ENCODE measurements at places on chromosomes 3 and 15.

DNA sequence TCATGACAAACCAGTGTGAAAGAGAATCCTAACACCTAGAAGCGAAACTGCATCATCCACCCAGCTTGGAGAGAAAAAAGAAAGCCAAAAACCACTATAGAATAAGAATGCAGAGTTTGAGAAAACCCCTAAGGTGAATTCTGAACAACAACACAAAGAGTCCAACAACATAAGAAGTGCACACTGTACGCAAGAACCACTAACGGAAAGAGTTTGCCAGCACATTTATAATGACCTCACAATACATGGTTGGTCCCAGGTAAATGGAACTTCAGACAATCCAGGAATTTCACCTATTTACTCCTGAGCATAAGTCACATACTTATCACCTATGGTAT, 128.3 kb upstream of the BHLHE40 start:
- no peak for DNase-seq

DNA sequence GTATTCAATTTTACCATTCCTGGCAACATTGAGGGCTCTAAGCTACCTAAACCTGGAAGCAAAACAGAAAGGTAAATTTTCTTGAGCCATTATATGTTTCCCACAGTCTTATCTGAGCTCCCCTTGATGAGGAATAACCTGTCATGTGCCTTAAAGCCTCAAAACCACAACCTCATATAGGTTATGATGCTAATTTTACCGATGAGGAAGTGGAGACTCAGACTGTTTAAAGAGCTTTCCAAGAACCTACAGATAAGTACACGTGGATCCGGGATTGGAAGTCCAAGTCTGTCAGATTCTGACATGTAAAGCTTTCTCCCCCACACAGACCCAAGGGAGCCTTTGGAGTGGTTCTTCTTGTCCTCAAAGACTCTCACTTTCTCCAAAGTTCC, 140.5 kb downstream of the SEMA6D start:
- DNase-seq: no peak

DNA sequence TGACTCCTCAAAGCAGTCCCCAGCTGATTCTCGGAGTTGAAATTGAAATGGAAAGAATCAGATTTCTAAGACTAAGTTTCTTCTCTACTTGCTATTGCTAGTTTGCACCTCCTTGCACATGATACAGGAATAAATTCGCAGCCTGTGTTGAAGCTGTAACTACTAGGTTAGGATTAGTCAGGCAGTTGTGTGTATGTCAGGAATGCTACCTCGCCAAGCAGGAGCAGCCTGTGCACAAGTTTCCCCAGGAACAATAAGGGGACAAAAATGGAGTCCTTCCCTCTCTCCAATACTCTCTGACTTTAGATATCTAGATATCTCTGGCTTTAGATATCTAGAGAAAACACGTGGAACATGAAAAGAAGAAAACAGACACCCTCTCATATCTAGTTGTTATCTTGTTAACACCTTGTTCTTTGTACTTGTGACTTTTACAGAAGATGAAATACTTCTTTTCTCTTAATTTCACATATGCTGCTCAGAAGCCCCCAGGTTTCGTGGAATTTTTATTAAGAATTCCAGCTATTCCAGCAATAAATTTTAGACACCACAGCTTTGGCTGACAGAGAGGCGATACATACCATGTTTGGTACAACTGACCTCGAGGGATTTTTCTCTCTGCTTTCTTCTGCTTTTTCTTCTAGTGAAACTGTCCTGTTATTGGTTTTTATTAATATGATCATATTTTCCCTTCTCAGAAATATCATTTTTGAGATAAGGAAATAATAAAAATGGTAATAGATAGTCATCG, 56.1 kb upstream of the CMSS1 start:
- DNase-seq: no peak

DNA sequence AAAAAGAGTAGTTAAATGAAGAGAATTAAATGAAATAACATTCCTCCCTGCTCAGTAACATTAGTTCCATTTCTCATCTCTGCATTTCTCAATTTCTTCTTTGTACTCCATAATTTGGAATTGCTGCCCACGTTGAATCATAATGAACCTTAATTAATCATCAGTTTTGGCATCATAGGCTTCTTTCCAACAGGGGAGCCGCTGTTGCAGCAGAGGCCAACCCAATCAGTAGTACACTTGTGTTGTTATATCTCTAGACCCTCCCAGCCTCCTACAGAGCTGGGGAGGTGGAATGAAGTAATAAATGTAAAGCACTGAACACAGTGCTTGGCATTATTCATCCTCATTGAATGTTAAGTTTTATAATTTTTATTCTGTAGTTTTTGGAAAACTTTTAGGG, 240.7 kb downstream of the CHST2 start:
- no peak for DNase-seq

DNA sequence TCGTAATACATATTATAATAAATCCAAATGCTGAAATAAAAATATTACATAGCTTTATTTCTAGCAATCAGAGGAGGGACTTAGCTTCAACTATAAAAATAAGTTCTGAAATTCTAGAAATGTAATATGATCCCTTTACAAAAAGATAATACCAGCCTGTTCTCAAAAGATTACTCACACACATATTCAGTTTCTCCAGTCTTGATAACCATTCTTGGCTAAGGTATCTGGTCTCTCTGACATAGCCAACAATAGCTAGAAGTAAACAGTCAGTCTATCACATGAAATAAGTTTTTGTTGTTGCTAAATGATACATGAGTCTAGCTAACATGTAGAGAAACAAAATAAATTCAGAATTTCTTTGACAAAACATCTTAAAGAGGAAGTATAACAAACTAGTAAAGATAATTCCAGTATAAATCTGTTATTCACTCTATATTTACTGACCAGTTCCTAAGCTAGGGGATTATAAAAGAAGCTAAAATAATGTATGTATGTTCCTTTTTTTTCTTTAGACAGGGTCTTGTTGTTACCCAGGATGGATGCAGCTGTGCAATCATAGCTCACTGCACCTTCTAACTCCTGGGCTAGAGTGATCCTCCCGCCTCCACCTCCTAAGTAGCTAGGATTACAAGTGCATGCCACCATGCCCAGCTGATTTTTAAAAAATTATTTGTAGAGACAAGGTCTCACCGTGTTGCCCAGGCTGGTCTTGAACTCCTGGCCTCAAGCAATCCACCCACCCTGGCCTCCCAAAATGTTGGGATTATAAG, 170.6 kb downstream of the TBL1XR1 start:
- DNase-seq: no peak

DNA sequence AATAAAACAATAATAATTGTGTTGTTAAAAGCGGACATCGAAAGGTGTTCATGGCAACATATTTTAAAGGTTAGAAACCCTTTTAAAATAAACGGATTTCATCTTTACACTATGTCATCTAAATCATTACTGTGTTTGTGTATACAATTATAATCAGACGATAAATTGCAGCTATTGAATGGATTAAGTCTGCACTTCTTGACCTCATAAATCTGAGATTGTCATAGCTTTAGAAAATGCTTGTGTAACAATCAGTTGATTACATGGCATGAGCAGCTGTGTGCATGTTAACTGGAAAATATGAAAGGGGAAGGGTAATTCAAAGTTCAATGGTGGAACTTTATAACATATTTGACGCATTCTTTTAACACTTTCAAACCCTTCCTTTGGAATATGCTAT, 152.4 kb upstream of the MDFIC2 start:
- DNase-seq: no peak

- DNase-seq: no peak
Measured at GRCh38 chr3:72768481-72768880, 79.8 kb downstream of the SHQ1 start.

DNA sequence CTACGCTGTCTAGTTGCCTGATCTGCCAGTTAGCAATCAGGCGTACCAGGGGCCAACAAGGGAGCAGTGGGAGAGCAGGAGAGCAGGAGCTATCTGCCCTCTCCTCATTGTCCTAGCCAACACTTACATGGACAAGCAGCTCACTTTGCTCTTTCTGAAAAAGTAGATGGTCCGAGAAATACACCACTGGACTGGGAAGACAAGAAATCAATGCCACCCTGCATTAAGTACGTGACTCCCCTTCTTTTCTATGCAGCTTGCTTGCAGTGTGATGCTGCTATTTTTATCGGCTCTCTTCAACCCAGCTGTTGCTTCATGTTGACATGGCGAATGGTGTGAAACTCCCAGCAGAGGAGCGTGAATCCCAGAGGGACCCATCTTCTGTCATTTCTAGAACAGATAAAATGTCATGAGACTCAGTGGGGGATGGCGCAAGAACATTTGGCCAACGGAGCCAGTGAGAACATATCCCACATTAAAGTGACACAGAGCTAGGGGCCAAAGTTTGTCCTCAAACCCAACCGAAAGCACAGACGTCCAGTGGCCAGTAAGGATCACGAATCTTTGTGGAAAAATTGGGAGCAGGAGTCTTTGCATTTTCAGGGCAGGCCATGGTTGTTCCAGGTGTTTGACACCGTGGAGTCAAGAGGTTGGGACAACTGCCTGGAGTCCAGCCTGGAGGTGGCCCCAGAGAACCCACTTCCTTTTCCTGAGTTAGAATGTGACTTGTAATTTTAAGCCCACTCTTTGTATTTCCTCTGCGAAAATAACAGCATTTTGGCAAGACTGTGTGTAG, 53.7 kb upstream of the MEF2A start:
- no peak for DNase-seq

DNA sequence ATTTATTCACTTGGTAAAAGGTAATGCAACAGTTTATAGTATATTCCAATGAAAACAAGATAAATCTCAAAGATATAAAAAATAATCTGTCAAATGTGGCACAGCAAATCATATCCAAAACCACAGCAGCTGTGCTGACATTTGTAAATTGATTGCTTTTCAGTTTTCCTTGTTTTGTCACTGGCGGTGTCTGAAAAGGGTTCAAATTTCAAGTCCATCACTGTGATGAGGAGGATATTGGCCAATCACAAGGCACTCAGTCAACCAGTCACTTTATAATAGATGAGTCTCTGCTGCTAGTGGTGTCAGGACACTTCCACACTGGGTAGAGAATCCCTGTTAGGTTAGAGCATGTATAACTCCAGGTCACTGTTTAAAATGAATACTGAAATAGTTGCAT, 154.8 kb downstream of the SLC9A9 start:
- no peak for DNase-seq

DNA sequence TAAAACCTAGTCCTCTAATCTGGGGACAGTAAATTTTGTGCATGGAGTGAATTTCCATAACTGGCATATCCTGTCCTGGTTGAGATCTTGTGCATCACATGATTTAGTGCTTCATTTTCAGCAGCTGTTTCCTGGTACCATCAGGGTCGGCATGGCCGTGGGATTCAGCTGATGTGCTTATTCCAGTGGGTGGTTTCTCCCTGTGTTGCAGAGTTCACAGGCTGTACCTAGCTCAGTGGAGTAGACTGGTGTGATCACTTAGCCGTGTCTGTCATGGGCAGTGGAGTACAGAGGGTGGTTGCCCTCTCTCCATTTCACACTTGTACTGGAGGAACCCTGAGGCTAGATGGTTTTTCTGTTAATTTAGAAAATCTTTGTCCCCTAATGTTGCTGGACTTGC, 228.5 kb downstream of the PTPRG start:
- no peak for DNase-seq

- DNase-seq: no peak
Measured at GRCh38 chr3:50028346-50028745, 60.4 kb upstream of the RBM5 start.

DNA sequence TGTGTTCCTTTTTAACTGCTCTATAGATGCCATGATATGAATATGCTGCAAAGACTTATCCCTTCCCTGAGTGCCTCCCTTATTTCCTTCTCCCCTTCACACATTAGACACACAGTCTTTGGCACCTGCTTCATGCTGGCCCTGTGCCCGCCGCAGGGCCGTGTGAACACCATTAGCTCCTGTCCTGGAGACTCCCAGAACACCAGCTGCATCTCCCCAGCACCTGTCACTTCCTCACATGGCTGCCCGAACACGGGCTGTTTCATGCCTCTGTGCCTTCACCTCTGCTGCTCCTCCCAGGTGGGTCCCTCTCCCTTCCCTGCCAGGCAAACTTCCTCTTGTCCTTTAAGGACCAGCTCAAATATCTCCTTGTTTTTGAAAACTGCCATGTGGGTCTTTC, 40.5 kb upstream of the SEC13 start:
- no peak for DNase-seq

DNA sequence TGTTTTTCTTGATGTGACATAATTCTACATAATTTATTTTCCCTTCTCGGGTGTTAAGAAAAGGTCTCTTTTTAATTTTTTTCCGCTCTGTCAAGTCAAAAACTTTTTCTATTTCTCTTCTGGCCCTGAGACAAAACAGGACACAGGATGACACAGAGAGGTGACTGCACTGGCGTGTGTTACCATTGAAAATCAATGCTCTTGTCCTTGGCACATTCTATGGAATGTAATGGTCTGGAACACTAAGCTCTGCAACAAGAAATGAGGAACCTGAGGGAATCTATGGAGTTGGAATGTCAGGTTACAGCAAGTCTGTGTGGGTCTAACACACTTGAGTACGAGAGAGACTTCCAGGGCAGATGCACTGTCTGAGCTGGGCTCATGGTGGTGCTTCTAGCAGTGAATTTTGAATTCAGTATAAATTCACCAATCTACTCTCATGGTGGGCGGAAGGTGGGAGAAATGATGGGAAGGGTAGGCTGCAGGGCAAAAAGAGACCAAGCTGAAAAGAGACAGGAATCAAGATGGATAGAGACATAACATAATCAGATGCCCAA, 508.3 kb downstream of the TUSC7 start:
- no peak for DNase-seq

DNA sequence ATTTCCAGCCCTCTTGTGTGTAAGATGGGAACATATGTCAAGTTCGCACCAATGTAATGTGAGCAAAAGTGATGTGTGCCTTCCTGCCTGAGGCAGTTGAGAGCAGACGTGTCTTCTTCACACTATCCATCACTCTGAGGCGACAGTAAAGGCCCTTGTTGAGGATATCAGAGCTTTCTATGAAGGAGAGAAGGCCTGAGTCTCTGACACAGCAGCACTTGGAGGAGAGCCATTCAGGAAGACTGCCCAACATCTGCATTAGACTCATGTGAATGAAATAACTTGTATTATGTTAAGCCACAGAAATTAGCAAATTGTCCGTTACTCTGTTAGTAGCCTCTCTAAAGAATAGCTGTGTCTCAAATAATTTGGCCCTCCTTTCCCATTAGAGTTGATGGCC, 108.8 kb upstream of the CCDC54 start:
- DNase-seq: no peak

GRCh38 chr15:69660658-69661405, 208.2 kb downstream of the RPLP1 start:
- no peak for DNase-seq
